ENCODE measurements at places on chromosomes 11 and 22. TPM values are rescaled to one million over a fixed set of nuclear protein-coding genes. Genes with fewer than 3 reads are reported as not detected.

VEGFB gene
- total RNA-seq, result 17.7 TPM

OR6A2 gene
- 0.32 TPM for total RNA-seq

GSTT2B gene
- total RNA-seq, result 1.9 TPM

MMP3 gene
- 39.7 TPM for total RNA-seq

OPCML gene
- total RNA-seq, result under 0.01 TPM

ACCSL gene
- total RNA-seq, result not detected

KCNC1 gene
- not detected for total RNA-seq

TAF6L gene
- total RNA-seq, result 16.8 TPM

POTEH gene
- not detected for total RNA-seq

DHCR7 gene
- 94.1 TPM for total RNA-seq

SGSM1 gene
- not detected for total RNA-seq

OR4A5 gene
- total RNA-seq, result not detected

RBFOX2 gene
- total RNA-seq, result 174 TPM

CADM1 gene
- total RNA-seq, result 15.5 TPM

BID gene
- 19.4 TPM for total RNA-seq

PYGM gene
- total RNA-seq, result 1.7 TPM

Data from fibroblast of villous mesenchyme (primary cell).